ENCODE measurements at places on chromosomes 3 and 15.
A peak's percentile ranks its signal among the peaks of the same experiment; 100 is the strongest.

GRCh38 chr15:100671124-100671680 lies 68.8 kb downstream of the ASB7 start:
- no peak for DNase-seq

DNA sequence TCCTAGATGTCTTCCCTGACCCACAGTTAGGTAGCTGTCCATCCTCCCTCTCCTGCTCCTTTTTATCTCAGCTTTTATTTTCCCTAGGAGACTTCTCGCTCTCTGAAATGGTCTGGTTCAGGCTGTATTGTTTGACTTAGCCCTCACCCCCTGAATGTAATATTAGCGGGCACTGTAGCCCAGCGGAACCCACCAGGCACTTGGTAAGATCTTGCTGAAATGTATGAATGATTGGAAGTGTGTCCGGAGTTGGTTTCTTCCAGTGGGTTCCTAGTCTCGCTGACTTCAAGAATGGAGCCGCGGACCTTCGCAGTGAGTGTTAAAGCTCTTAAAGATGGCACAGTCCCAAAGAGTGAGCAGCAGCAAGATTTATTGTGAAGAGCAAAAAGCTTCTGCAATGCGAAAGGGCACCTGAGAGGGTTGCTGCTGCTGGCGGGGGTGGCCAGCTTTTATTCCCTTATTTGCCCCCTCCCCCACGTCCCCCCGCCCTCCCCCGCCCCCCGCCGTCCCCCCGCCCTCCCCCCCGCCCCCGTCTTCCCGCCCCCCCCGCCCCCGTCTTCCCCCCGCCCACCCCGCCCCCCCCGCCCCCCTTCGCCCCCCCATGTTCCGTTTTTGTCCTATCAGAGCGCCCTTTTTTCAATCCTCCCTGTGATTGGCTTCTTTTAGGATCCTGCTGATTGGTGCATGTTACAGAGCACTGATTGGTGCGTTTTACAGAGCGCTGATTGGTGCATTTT lies 694 bp upstream of the EEFSEC start:
- DNase-seq, result peak; percentile 11

GRCh38 chr15:48373821-48374451 lies 42.7 kb downstream of the DUT start:
- no peak for DNase-seq

- no peak for DNase-seq
Observed at GRCh38 chr3:120349855-120350125, 636 bp upstream of the LRRC58 start.

DNA sequence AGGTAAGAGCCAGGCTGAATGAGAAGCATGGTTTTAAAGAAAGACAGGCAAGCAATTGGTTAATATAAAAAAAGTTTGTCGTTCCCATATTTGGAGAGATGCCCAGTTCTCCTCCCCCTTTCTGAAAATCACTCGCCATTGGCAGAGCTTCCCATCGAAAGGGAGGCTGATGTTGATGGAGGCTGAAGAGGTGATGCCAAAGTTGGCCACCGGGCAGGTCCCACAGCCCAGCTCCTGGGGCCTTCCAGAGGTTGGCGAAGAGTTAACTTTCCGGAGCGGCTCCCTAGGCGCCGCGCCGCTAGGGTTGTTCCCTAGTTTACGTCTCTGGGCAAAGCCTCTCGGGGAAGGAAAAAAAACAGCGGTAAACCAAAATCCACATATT lies 793 bp downstream of the PCOLCE2 start:
- DNase-seq, result no peak

- DNase-seq, result no peak
Observed at GRCh38 chr3:124599147-124599765, 131.0 kb upstream of the UMPS start.

DNA sequence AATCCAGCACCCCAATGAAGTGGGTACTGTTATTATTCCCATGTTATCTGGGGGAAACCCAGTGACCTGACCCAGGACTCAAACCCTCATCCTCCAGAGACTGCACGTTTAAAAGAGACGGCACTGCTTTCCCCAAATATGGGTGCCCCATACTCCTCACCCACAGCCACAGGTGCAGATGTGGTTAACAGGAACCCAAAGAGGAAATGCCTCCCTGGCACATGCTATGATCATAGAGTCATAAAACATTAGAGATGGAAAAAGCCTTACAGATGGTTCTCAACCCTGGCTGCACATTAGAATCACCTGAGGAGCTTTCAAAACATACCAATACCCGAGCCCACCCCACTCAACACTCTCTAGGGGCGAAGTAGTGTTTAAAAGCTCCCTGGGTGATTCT lies 111.5 kb downstream of the SEMA5B start:
- no peak for DNase-seq

DNA sequence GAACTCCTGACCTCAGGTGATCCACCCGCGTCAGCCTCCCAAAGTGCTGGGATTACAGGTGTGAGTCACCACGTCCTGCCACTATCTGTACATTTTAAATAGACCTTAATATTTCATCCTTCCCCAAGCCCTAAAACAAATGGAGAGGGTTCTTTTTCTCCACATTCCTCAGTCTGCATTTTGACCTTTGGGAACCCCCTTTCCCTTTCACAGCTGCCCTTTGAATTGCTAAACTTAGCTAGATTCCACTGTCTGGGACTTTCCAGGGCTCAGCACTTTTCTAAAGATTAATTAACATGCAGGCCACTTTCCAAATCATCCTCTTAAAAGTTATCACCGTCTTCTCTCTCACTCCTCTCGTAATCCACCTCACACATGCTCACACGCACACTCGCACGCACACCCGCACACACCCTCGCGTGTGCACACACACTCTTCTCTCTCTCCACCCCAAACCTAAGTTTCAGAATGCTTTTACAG lies 124.2 kb downstream of the TMCO5A start:
- DNase-seq, result no peak

- no peak for DNase-seq
Observed at GRCh38 chr15:48315041-48315440, 16.2 kb upstream of the DUT start.

- no peak for DNase-seq
Observed at GRCh38 chr3:113002679-113003078, 11.9 kb downstream of the GTPBP8 start.

- no peak for DNase-seq
Observed at GRCh38 chr3:37170060-37170459, 4.3 kb downstream of the LRRFIP2 start.

- no peak for DNase-seq
Observed at GRCh38 chr3:195198426-195199346, 72.3 kb downstream of the XXYLT1 start.

DNA sequence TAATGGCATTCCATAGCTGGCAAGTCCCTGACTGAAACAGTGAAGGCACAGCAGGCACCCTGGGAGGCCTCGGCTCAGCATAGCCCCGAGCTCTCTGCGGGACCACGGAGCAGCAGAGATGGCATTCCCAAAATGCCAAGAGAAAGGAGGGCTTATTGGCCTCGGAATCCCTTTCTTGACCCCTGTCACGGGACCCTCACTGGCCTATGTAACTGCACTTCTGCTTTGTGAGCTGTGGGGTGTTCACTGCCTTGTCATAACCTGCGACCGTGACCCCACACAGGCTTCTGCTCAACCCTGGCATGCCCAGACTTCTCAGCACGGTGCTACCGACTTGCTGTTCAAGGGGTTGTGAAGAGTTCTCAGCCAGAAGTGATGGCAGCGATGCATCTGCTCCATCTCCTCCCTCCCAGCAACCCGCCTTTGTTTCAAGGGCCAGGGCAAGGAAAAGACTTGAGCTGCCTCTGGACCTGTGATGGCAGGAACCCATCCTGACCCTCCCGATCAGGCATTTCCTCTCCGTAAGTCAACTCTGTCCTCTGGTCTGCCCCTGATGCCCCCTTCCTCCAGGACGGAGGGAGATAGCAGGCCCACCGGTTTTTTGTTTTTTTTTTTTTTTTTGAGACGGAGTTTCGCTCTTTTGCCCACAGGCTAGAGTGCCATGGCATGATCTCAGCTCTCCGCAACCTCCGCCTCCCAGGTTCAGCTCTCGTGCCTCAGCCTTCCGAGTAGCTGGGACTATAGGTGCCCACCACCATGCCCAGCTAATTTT lies 30.5 kb downstream of the EHD4 start:
- DNase-seq, result no peak

DNA sequence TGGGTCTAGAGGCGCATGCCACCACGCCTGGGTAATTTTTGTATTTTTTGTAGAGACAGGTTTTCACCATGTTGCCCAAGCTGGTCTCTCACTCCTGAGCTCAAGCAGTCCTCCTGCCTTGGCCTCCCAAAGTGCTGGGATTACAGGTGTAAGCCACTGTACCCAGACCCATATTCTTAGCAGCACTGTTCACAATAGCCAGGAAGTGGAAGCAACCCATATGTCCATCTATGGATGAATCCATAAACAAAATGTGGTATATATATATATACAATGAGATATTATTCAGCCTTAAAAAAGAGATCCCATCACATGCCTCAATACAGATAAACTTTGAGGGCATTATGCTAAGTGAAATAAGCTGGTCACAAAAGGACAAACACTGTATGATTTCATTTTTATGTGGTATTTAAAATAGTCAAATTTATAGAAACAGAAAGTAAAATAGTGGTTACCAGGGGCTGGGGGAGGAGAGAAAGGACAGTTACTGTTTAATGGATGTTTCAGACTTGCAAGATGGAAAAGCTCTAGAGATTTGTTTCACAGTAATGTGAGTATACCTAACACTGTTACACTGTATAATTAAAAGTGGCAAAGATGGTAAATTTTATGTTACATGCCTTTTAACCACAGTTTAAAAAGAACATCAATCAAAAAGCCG lies 35.7 kb upstream of the GRAMD1C start:
- no peak for DNase-seq

GRCh38 chr3:15092686-15093085 lies 6.3 kb downstream of the RBSN start:
- no peak for DNase-seq

DNA sequence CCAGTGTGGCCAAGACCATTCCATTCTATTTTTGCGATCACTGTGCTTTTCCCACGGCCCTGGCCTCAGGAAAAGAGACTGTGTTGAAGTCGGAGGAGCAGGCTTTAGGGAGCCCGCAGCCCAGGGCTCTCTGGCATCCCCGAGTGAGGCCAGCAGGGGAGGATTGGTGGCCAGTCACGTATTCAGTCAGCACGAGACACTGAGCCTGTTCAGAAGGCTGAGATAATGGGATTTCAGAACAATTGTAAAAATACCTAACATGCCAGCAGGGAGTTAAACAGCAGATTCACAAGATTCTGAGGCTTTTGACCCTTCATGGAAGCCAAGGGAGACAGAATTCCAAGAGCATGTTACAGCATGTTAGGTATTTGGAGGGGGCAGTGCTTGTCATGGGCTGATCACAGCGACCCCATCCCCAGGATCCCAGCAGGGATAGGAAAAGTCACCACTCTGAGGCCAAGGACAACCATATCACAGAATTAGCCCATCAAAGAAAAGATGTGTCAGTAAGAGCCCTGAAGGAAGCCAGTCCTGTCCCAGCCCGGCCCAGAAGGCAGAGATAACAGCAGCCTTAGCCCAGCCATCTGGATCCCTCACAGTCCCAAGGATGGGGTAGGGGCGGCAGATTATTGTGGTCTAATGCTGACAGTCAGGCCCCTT lies 40.6 kb downstream of the AMOTL2 start:
- DNase-seq, result no peak

GRCh38 chr3:126149960-126150515 lies 30.3 kb downstream of the ALDH1L1 start:
- no peak for DNase-seq

DNA sequence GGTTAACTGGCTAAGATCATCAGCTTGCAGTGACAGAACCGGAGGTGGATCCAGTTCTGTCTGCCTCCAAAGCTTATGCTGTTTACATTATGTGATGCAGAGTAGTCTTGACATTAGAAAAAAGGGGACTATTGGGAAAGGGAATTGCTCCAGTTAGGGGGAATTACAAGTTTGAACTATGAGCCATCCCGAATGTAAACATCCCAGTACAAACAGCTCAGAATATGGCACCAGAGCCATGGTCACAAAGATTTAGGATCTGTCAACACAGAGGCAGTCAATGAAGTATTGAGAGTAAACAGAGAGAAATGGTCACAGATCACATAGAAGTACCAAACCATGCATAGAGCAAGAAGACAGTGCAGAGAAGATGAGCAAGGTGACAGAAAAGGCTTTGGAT lies 39.8 kb upstream of the CRTC3 start:
- DNase-seq, result no peak

GRCh38 chr3:161412123-161412522 lies 40.8 kb upstream of the SPTSSB start:
- no peak for DNase-seq

- no peak for DNase-seq
Observed at GRCh38 chr15:53675832-53676231, 83.6 kb downstream of the WDR72 start.

DNA sequence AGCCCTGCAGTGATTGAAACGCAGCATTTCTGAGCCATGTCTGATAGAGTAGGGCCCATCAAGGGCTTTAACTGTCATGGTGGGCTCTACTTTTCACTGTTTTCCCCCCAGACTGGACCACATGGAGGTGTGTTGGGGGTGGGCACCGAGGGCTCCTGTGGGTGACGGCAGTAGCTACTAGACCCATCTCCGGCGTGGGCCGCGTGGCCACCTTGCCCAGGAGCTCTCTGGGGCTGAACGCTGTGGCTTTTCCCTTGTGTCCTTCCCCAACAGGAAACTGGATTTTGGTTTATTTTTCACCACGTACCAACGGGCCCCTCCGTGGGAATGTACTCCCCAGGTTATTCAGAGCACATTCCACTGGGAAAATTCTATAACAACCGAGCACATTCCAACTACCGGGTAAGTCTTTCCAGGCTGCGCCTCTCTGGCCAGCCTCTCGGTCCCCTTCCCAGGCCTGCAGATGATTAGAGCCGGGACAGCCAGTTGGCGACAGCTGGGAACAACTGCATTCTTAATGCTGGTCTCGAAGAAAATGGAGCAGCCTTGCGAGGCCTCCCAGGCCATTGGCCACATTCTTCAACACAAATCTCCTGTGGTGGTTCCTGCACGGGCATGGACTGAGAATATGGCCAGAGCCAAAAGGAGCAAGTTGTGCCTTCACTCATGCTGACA lies 67.7 kb downstream of the MESD start:
- no peak for DNase-seq

GRCh38 chr3:170760174-170760526 lies 109.8 kb downstream of the RPL22L1 start:
- DNase-seq, result no peak

- no peak for DNase-seq
Observed at GRCh38 chr15:92811148-92811913, 88.8 kb upstream of the CHD2 start.

GRCh38 chr3:125142420-125142778 lies 70.1 kb downstream of the SLC12A8 start:
- no peak for DNase-seq

- DNase-seq, result no peak
Observed at GRCh38 chr3:25849641-25850385, 59.9 kb downstream of the OXSM start.
